ENCODE measurements at places on chromosomes 2 and 18.

- DNase-seq: no peak
Measured at GRCh38 chr2:144330951-144331673, 188.8 kb downstream of the ZEB2 start.

- DNase-seq: no peak
Measured at GRCh38 chr2:2701813-2702212, 370.7 kb upstream of the MYT1L start.

DNA sequence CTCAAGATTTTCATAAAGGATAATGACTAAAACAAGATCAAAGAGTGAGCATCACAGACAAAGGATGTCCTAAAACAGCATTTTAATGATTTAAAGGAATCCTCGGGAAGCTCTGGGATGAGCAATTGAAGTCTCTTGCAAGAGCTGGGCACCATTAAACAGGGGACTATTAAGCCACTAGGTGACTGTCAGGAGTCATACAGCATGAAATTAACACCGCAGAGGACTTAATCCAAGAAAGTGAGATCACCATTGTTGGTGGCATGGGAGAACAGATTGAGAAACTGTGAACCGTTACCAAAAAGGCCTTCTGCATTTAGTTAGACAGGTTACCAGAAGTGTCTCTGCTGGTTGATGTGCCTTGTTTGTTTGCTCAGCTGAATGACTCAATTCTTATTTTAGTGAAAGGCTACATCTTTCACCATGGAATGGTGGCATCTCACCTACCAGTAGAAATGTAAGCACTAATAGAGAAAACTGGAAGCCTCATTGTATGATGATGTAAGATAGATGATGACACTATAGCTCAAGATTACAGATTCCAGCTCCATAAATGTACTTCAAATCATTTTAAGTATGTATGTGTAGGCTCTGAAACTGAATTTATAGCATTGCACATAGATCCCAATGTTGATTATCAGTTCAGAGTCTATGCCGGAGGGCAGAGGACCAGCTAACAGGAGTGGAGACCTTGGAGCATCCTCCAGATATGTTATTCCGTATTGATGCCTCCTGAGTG lies 427.6 kb downstream of the SUCLG1 start:
- DNase-seq: no peak

GRCh38 chr2:162155093-162155492 lies 3.0 kb upstream of the GCG start:
- DNase-seq: no peak

DNA sequence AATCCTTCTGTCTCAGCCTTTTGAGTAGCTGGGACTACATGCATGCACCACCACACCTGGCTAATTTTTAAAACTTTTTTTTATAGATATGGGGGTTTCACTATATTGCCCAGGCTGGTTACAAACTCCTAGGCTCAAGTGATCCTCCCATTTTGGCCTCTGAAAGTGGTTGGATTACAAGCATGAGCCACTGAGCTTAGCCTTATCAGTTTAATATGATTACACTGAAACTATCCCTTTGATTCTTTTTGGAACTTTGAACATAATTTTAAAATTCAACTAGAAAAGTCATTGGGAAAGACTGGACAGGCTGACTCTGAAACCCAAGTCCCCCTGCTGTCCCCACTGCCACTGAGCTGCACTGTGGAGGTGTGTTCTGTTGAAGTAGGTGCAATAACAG lies 114.8 kb downstream of the ARL4C start:
- no peak for DNase-seq

DNA sequence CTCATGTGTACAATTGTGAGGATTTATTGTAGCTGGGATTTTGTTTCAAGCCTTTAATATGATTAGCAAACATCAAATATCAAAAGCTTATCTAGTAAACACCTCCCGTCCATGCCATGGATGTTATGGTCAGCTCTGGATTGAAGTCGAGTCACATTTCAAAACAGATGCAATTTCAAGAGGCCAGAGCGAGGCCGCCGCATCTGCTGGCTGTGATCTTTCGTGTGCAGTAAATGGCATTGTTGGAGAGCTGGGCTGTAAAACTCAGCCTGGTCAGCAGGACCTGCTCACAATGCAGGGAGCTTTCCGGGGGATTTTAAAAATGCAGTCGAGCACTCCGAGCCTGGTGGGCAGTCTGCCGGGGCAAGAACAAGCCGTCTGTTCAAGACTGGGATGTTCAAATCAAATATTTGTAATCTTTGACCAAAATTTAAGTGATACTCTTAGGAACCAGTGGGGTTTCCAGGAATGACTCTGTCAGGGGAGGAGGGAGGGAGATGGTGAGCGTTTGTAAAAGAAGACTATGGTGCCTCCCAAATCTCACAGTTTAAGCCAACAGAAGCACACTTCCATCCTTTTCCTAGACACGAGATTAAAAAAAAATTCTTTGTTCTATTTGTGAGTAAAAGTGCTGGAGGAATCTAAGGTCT lies 97.6 kb downstream of the MYCN start:
- no peak for DNase-seq

GRCh38 chr2:24080701-24081100 lies 3.9 kb downstream of the TP53I3 start:
- no peak for DNase-seq

- DNase-seq: no peak
Measured at GRCh38 chr2:36246320-36246990, 109.1 kb upstream of the CRIM1 start.

DNA sequence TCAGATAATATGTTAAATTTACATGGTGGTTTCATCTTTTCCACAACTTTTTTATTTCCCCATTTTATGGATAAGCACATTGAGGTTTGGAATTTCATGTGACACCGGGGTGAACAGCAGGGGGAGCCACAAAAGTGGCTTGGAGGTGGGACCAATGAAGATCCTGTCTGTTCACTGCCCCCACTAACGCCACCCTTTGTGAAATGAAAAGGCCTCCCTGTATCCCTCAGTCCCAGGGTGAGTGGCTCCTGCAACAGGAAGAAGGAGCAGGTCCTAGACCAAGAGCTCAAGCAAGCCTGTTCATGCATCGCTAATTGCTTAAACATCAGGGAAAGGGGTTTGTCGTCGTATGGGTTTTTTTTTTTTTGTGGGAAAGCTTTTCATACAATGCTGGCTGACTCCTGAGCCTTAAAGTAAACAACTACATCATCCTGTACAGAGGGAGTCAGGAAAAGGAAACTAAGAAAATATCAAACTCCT lies 267.8 kb upstream of the EPAS1 start:
- DNase-seq: no peak

GRCh38 chr2:41937921-41938708 lies 109.7 kb upstream of the PKDCC start:
- no peak for DNase-seq

DNA sequence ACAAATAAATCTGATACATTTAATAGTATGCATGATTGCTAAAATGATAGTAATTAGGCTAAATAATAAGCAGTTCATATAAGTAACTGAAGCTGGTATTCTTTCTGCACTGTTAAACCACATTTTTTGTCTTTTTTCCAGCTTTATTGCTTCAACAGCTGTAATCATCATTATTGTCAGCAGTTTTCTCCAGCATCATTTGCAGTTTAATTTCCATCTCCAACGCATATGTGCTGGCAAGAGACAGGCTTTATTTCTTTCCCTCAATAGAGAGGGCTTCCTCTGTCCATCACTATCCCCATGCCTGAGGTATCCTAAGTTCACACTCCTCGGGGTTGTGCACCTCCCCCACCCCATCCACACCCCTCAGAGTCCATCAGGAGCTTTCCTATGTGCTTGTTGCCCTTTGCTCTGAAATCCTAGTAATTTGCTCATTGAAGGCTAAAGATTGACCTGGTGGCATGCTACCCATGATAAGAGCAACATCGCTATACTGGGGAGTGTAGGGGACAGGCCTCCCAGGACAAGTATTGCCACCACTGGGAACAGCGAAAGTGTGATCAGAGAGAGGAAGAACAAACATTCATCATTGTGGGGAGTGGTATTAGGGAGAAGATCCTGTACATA lies 37.1 kb downstream of the B4GALT6 start:
- DNase-seq: no peak

DNA sequence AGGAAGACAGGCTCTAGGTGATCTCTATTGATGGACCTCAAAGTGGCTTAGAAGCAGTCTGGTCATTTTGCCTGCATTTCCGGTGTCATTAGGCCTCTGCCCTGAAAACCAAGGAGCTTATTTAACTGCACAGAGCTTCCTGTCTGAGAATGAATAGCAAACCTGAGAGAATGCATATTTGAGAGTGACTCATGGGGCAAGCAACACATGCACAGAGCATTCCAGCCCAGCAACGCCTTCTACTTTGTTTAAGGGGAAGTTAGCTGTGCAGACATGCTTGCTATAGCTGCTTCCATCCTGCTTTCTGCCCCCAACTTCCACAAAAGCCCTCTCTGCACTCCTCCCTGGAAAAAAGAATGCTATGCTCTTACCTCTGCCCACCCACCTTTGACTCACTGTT lies 232.8 kb downstream of the GRB14 start:
- peak; percentile 50 for DNase-seq

- no peak for DNase-seq
Measured at GRCh38 chr18:79823120-79823519, 25.4 kb downstream of the KCNG2 start.

- no peak for DNase-seq
Measured at GRCh38 chr2:21256006-21256405, 132.2 kb downstream of the TDRD15 start.

- DNase-seq: no peak
Measured at GRCh38 chr2:63446658-63447057, 141.6 kb downstream of the WDPCP start.

DNA sequence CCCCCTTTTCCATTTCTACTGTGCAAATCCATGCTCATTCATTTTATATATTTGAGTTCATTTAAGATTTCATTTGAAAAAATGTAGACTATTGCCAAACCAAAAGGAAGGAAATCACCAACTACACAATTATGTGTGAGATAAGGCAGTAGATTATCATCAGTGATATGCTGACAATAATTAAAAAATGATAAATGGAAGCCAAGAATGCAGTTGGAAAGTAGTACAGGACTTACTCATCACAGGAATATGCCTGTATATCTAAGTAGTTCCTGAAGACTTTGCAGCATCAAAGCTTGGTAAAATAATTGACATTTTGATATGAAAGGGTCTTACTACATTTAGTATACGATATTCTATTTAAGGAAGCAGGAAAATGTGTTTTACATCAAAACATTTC lies 166.1 kb upstream of the OTX1 start:
- no peak for DNase-seq

- no peak for DNase-seq
Measured at GRCh38 chr18:42113529-42114191, 158.6 kb downstream of the PIK3C3 start.

- DNase-seq: no peak
Measured at GRCh38 chr18:72752220-72752619, 115.6 kb downstream of the NETO1 start.

DNA sequence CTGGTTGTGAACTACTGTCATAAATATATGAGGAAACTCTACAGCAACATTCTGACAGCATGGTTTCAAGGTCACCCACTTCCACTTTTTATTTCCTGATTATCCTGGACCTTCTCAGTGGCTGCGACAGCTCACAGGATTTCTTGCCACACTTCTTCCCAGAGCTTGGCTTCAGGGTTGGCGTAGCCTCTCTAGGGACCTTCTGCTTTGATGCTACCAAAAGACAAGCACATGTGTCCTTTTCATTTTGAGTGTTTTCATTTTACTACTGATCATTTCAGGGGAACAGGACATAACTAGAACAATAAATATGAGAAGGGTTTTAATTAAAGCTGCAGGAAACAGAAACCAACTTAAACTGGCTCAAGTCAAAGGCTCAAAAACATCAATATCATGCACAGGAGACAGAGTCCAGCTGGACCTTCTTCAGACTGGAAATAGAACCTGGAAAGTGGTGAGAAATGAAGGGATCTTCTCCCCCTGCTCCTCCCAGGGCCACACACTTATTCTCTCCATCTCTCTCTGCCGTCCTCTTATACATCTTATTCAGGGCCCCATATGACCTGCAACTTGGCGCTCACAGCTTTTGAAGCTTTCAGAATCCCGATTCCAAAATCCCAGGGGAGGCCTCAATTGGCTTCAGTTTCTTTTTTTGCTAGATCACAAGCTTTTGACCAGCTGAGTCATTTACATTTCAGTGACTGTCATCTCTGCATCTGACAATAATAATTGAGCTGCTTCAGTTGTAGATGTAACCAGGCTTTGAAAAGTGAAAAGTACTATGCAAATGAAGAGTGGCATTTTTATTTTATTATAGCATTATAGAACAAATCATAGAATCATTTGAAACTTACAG lies 9.7 kb downstream of the VIT start:
- DNase-seq: no peak
